ENCODE measurements at places on chromosomes 4 and X.

DNA sequence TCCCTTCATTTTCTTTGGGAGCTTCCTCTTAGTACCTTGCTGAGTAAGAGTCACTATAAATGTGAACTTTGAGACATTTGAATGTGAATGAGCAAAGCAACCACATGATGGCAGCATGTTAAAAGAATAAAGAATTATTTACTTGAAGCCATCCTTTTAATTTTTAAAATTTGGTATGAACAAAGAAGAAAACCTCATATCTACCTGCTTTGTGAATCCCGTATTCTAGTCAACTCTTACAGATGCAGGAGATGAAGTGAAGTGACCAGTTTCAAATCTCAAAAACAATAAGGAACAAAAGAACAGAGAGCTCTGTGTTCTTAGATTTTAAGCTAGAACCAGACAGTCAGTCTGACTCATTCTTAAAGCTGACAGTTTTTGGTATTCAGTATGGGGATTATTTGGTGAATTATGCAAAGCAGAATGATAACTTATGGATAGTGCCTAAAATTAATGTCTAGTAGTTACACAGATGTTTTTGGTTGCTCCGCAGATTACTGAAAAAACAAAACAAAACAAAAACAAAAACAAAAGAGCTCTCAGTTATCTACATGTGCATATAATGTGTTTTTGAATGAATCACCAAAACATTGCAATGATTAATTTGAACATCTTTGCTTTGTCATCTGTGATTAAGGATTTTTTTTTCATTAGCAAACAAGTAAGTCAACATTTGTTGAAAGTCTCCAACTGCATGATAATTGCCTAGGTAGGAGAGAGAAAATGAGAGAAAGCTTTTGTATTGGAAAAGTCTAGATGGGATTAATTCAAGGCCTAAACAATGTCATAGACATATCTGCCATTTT, 48.2 kb upstream of the H2AZ1 start:
- DNase-seq = peak; percentile 18

DNA sequence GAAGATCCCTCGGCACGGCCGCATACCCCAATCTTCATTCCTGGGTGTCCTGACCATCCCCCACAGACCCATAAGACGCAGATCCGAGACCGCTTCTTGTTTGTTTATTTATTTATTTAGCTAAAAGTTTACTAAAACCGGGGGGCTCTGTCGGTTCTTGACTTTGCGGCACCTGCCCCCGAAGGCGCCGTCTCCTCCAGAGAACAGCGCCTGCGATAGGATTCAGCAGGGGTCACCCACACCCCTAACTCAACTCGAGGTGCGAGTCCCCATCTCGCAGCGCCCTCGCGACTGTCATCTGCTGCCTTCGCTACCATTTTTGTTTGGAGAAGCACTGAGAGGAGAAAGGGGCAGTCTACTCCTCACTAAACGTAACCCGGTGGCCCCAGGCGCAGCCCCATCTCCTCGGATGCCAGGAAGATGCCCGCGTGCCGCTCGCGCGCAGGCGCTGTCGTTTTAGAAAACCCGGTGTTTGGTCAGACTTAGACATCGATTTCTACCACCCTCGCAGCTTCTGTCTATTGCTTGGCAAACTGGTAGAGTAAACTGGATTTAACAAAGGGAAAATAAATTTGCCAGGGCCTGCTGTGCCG, 18.9 kb upstream of the GPR101 start:
- no peak for DNase-seq

- no peak for DNase-seq
Observed at GRCh38 chr4:3221996-3222395, 27.0 kb upstream of the MSANTD1 start.

DNA sequence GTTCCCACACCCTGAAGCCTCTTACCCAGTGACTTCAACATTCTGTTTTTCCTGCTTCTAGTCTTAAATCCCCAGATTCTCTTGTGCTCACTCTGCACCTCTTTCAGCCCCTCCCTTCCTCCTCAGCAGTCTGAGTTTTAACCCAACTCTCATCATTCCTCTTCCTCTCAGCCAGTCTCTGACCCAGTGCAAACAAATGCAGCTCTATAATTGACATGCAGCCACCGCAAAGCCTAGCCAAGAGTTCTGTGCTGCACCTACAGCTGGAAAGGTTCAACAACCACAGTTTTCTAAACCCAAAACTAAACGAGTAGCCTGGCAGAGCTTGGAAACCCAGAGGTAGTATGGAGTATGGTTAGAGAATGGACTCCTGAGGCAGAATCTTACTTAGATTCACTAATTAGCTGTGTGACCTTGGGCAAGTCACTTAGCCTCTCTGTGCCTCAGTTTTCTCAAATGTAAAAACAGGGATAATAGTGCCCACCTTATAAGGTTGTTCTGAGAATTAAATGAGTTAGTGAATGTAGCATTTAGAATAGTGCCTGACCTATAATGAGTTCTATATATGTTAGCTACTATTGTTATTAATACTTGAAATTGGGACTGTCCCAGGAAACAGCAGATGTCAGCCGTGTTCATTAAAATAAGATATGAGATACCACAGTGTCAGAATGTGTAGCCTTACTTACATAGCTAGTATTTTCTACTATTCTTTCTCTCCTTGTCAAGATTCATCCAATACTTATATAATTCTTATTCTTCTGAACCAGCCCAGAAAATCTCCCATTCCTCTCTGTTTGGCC, 3.5 kb downstream of the TMEM154 start:
- DNase-seq = no peak

GRCh38 chrX:72276478-72276953, 532 bp downstream of the RPS4X start:
- DNase-seq = no peak

- DNase-seq = no peak
Observed at GRCh38 chrX:110145854-110146253, 142.9 kb downstream of the TMEM164 start.

DNA sequence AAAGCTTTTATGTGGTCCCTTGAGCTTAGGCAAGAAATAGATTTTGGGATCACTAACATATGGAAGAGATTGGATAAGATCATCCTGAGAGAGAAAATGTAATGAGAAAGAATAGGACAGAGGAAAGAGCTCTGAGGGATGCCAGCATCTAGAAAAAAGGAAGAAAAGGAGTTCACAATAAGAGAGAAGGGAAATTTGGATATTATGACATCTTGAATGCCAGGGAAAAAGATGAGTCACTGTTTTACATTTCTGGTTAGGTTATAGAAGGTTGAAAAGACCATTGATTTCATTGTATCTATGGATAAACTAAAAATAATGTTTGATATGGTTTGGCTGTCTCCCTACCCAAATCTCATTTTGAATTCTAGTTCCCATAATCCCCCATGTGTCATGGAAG, 208.5 kb downstream of the MAD2L1 start:
- no peak for DNase-seq

- no peak for DNase-seq
Observed at GRCh38 chr4:100539706-100540105, 21.9 kb upstream of the EMCN start.

- DNase-seq = no peak
Observed at GRCh38 chr4:54802336-54802735, 144.6 kb downstream of the KIT start.

DNA sequence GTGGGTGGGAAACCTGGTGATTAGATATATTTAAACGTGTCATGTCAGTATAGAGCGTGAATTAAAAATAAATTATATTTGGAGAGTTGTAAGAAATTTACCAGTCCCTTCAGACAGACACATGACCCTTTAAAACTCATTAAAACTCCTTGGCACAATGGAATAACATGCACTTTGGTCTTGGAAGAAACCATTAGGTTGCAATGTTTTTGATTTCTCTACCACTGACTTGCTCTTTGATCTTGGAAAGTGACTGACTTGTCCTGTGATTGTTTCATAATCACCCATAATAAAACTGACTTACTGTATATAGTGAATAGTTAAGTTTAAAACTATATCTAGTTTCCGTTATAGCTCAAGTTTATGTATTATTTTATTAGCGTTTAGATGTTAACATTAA, 35.8 kb downstream of the FHL1 start:
- DNase-seq = no peak

DNA sequence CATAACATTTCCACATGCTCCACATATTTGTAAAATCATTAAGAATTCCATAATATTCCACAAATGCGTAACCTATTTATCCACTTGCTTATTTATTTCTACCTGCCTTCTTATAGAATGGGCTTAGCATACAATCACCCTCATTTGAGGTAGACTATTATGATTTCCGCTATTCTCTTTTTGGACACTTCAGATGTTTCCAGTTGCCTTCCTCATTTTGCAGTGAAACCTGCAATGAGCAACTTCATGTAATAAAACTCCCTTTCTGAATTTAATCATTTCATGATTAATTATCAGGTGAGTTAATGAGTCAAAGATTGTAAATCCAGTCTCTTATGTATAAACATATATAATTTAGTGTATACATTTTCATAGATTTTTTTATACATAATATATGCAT, 58.0 kb downstream of the PPP3CA start:
- no peak for DNase-seq
